NCI-H774 (cell line): ENCODE measurements at places on chromosomes 4 and X.
A peak's percentile ranks its signal among the peaks of the same experiment; 100 is the strongest.

GRCh38 chr4:89509708-89510281, 202.2 kb upstream of the GPRIN3 start:
- DNase-seq, result no peak

GRCh38 chr4:116413222-116413621, 672.2 kb downstream of the TRAM1L1 start:
- no peak for DNase-seq

GRCh38 chr4:38582889-38583470, 81.0 kb upstream of the KLF3 start:
- DNase-seq, result no peak

- DNase-seq, result no peak
Measured at GRCh38 chrX:18872621-18873020, 111.3 kb downstream of the PHKA2 start.

- DNase-seq, result no peak
Measured at GRCh38 chrX:56221101-56221500, 11.1 kb upstream of the KLF8 start.

GRCh38 chr4:172989984-172990820, 178.4 kb upstream of the GALNT7 start:
- no peak for DNase-seq

GRCh38 chrX:87961471-87961870, 443.9 kb downstream of the KLHL4 start:
- DNase-seq, result peak; percentile 12
